ENCODE measurements at places on chromosomes 5 and 9.

DNA sequence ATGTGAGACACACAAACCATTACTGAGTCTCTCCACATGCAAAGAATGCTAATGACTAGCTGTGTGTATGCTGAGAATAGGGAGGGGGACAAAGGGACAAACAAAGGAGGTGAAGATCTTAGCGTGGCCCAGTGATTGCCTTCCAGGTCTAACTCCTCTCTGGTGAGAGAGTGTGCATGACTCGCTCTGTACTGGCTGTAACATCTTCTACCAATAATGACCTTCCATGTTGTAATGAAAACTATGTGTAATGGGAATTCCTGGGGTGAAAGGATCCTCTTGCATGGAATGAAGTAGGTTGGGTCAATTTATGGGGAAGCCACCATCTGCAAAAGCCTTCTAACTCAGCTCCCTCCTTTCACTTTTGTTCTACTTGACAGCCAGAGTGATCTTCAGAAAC is 24.4 kb upstream of the GPR151 start:
- no peak for DNase-seq

DNA sequence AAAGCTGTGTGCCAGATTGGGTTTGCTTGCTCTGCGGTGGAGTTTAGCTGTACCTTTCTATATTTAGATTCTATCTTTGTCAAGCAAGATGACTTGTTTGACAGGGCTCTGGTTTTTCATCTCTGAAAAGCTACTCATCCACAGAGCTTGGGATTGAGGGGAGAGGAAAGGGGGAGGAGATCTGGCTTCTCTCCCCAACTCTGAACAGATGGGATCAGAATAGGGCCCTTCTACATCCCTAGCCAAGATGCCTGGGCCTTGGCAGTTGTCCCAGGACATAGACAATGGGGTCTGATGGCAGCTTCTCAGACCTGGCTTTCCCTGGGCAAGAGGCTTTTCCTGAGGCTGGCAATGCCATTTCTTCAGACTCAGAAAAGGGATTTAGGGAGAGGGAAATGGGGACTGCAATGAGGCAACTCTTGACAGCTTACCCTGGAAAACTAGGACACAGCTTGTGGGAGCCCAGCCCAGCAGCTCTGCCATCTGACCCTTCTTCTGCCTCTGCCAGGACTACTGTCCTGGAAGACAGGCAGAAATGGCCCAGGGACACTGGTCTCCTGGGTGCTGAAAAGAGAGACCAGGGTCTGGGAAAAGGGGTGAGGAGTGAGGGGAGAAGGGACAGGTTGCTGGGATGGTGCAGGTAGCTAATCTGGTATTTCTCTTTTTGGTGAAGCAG is 50.2 kb upstream of the ASTN2 start:
- DNase-seq: no peak

- no peak for DNase-seq
Observed at GRCh38 chr5:137561608-137562007, 62.5 kb upstream of the SPOCK1 start.

DNA sequence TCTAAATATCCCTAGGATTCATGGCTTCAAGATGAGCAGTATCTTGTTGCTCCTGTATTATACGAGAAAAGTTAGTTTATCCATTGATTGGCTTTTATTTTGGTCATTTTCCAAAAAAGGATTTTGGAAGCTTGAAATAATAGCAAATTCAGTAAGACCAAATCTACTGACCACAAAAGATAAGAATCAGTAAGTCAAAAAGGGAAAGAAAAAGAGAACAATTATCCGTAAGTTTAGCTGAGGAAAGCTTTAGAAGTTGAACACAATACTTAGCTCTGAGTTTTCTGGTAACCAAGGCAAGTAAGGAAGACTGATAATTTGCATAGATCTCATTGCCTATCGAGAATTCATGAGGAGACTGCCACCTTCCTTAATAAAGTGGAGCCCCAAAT is 9.1 kb downstream of the TGFBR1 start:
- no peak for DNase-seq

DNA sequence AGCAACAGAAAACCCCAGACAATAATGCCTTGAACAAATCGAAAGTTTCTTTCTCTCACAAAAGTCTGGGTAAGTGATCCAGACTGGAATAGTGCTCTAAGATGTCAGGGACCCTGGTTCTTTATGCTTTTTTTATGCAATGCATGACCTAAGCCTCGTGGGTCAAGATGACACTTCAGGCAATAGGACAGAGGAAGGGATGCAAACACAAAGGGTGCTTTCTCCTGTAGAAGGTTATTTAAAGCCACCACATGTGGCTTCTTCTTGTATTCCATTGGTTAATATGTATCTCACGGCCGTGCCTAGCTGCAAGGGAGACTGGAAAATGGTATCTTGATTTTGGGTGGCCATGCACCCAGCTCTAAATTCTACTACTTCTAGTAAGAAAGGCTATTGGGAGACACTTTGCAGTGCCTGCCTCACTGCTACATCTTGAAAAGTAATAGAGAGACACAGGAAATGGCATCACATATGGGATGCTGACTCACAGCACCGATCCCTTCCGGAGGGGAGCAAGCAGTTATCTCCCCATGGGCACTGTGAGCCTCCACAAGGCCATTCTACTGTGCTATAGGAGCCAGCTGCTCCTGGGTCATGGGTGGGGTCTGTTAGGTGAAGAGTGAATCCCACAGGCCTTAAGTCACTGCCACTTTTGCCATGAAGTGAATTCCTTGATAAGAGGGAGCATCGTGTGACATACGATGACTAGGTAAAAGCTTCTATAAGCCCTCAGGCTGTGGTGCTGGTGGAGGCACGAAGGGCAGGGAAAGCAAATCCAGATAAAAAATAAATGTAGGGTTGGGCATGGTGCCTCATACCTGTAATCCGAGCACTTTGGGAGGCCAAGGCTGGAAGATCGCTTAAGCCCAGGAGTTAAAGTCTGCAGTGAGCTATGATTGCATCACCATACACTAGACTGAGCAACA is 32.5 kb upstream of the RAB14 start:
- DNase-seq: no peak

DNA sequence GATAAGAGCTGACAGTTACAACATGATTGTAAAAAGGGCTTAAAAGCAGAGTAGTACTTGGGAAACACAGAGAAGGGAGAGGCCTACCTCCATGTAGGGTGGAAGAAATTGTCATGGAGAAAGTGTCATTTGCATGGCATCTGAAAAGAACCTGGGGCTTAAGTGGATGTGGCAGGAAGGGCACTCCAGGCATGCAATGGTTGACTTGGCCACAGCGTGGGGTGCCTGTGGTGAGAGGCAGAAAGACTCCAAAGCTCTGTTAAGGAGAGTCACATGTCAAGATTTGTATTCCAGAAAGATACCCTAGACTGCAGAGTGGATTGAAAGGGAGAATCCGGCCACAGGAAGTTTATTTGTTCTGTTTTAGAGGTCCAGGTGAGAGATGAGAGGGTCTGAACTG is 2.4 kb downstream of the POLR3G start:
- no peak for DNase-seq

Measured in NCI-H1105 (cell line).